ENCODE measurements at places on chromosomes 2 and 18.

DNA sequence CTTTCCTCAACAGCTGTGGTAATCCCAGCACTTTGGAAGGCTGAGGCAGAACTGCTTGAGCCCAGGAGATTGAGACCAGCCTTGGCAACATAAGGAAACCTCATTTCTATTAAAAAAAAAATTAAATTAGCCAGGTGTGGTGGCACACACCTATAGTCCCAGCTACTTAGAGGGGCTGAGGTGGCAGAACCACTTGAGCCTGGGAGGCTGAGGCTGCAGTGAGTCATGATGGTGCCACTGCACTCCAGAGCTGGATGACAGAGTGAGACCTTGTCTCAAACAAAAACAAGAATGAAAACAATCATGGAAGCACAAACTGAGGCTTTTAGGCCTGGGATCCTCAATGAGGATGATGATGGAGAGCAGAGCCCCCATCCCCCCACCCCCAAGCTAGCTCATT, 19.8 kb downstream of the GAREM1 start:
- DNase-seq, result no peak

GRCh38 chr2:220215785-220216184, 588.4 kb downstream of the SLC4A3 start:
- DNase-seq, result no peak

DNA sequence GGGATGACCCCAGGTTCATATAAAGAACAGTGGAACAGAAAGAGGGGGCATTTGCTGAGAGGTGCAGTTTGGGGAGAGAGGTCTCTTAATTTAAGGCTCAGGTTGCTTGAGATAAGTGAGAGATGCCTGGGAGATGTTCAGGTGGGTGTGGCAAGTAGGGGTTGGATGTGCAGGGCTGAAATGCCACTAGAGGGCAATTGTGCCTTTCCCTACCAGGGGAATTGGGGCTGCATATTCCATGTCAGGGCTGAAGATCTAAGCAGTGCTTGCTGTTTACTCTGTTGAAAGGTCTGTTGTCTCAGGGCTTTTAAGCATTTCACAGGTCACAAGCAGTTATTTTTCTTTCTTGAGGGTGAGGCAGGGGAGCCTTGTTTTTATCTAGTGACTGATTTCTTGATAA, 7.8 kb downstream of the CCDC85A start:
- no peak for DNase-seq

DNA sequence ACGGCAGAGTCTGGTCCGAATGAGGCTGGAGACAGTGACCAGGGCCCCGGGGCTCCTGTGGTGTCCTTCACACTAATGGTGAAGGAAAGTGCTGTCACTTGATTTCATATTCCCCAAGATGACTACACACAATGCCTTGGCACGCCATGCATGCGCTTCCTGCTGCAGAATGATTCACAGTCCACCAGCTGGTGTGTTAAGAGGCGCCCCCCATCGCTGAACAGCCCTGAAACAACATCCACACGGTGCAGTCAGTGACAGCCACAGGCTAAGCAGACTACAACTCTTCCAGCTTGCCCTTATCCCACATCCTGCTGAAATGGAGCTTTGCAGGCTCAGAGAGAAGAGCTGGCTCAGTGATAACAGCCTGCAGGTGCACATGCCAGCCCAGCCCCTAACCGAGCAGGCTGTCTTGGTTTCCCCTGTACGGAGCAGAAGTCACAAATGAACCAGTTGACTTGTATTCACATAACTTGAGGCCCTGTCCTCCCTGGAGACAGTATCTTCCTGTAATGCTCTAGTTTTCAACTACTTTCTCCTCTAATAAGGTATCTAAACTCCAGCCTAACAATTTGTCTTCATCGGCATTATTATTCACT, 24.3 kb upstream of the CDH20 start:
- DNase-seq, result no peak

GRCh38 chr2:150885774-150886386, 375.8 kb downstream of the RBM43 start:
- DNase-seq, result no peak

DNA sequence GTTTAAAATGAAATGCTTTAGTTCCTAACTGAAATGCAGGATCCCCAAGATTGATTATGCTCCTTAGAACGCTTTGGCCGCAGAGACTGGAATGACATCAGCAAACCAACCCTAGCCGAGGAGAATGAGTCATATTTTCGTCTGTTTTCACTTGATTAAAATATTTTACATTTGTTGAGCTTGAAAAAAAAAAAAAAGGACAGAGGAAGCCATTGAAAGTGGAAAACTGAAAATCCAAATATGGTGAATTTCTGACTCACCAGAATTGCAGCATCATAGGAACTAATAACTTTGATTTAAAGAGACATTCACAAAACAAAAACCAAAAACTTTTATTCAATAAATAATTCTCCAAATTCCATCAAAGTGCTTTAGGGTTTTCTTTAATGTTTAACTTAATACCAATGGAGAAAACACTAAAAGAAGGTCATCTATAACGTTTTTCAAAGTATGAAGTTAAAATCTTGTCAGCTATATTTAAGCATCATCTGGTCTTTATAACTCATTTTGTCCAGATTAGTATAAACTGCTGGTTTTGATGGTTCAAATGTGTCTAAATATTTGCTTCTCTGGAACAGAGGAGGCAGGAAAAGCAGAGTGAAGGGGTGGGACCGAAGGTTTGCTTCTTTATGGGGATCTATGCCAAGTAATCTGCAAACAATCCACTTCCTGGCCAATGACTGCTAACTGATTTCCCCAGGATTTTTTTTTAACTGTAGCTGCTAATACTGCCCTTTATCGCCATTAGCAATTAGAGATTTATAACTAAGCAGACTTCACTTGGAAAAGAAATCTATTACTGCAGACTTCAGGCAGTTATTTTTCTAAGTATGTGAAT, 30.9 kb upstream of the COL5A2 start:
- no peak for DNase-seq

DNA sequence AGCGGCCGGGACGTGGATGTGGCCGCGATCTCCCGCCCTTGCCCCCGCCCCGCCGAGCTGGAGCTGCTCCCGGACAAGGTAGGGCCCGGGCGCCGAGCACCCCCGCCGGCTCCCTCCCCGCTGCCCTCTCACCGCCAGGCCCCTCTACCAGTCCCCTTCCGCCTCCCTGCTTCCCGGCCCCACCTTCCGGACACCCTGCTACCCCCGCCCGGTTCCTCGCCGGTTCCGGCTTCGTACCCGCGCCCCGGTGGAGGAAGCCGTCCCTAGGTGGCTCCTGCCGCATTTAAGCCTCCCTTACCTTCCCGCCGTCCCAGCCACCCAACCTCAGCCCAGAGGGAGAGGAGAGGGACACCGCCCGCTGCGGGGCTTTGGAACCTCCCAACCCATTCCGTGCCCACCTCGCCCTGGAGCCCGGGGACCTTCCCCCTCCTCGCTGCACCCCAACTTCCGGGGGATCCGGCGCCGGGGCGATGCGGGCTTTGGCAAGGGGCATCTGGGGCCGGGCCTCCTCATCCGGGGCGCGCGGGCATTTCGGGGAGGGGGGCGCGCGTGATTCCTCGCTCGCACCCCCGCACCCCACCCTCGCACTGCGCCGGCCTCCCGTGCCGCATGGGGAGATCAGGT, 475 bp downstream of the B3GNT2 start:
- DNase-seq, result peak; percentile 50

DNA sequence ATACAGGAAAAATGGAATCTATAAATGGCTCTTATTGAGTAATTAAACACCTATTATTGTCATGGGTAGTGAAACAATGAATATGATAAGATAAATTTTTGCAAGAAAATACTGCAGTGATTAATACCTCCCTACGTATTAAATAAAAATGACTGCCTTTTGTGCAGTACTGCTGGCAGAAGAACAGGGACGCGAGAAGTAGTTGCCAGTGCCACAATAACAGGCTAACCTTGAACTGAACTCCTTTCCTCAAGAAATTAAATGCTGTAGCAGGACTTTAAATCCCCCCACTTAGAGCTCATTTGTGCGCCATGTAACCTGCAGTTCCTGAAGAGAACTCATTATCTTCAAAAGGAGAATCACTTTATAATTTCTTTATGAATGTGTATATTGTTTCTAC, 24.6 kb downstream of the FIGN start:
- no peak for DNase-seq

- DNase-seq, result no peak
Observed at GRCh38 chr2:159832858-159833257, 34.9 kb upstream of the CD302 start.

DNA sequence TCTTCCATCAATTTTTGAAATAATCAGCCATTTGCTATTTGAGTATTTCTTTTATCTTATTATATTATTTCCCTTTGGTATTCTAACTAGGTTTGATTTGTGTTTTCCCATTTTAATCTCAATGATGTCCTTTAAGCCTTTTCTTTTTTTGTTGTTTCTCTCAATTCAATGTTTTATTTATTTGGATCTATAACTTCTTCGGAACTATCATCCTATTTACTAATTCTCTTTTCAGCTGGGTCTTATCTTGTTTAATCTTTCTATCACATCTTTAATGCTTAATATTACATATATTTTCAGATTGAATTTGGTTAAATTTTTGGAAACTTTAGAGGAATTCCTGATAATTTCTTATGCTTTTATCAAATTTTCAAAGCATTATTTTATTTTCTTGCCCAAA, 448.3 kb downstream of the SOX11 start:
- DNase-seq, result no peak

GRCh38 chr2:123518367-123518766, 506.7 kb upstream of the CNTNAP5 start:
- DNase-seq, result no peak

DNA sequence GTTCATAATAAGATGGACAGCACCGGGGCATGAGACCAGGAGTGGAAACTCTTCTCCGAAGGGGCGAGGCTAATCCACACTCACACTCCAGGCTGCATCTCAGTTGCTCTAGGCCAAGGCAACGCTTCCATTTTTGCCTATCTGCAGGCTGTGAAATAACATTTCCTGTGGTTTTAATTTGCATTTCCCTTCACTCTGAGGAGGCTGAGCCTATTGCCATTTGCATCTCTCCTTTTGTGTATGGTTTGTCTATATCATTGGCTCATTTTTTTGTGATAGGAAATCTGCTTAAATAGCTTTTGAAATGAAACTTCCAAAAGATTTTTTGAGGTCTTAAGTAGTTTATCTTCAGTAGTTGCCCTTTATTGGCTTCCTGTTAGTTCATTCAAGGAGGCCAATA, 57.6 kb downstream of the TPGS2 start:
- no peak for DNase-seq

DNA sequence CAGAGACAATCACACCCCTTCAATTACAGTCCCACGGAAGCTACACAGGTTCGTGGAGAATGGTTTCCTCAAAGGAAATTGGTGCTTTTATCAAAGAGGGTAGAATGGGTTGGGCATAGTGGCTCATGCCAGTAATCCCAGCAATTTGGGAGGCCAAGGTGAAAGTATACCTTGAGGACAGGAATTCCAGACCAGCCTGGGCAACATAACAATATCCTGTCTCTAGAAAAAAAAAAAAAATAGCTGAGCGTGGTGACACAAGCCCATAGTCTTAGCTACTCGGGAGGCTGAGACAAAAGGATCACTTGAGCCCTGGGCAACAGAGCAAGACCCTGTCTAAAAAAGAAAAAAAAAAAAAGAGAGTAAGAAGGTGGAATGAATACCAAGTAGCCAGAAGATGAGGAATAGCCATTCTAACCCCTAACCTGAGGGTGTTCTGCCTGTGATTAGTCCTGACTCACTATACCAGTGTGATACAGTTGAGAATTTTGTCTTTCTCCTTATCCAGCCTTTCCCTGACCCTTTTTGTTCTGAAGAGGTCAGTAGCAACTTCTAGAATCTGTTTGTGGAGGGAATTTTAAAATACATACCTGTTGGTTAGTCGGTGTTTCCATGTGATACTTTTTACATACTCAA, 283.2 kb downstream of the MREG start:
- DNase-seq, result no peak

GRCh38 chr2:85972355-85972754, 83.6 kb upstream of the ST3GAL5 start:
- DNase-seq, result no peak

DNA sequence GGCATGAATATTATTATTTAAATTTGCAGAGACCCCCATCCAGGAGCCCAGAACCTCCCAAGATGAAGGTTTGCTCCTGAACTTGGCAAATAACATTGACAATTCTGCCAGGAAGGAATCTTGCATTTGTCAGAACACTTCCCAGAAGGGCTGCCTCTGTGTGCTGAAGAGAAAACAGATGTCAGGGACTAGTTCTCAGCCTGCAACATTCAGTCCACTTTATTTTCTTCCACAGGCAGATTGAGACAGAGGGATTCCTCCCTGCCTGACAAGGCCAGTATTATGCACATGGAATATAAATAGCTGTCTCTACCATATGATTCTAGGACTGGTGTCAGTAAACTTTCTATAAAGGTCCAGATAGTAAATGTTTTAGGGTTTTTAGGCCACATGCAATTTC, 171.5 kb upstream of the SIX2 start:
- no peak for DNase-seq

DNA sequence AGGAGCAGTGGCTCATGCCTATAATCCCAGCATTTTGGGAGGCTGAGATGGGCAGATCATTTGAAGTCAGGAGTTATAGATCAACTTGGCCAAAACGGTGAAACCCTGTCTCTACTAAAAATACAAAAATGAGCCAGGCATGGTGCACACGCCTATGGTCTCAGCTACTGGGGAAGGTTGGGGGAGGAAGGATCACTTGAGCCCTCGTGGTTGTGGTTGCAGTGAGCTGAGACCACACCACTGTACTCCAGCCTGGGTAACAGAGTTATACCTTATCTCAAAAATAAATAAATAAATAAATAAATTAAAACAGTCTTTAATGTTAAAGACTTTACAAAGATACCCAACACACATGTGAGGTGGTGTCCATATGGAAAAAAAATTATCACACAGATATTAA, 134.0 kb downstream of the C2orf74 start:
- no peak for DNase-seq

DNA sequence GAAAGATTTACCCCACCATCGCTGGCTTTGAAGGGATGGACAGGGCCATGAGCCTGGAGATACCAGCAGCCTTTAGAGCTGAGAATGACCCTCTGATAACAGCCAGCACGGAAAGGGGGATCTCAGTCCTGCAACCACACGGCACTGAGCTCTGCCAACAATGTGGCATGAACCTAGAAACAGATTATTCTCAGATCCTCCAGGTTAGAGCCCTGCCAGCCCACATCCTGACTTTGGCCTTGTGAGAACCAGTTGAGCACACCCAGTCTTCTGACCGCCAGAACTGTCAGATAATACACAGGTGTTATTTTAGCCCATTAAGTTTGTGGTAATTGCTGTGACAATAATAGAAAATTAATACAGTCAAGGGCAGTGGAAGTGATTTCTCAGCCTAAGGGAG, 9.4 kb upstream of the GNLY start:
- DNase-seq, result no peak

DNA sequence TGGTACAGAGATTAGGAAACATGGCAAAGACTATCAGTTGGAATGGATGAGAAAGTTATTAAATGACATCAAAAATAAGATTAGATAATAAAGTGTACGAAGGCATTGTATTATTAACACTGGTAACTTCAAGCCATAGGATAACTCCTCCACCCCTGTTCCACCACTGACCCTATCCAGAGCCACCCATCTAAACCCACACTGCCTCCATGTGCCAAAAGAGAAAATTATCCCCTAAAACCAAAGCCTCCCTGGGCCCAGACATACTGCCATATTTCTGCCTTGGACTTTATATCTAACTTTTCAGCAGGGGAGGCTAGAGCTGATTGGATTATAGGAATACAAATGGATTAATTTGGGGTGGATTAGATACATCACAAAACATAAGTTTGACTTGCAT, 443.7 kb downstream of the BCL11A start:
- no peak for DNase-seq

GRCh38 chr2:227472265-227473121, 537 bp downstream of the AGFG1 start:
- peak; percentile 67 for DNase-seq

GRCh38 chr18:46152808-46153617, 48.8 kb downstream of the HAUS1 start:
- DNase-seq, result no peak

GRCh38 chr2:134079373-134079772, 174.5 kb upstream of the MGAT5 start:
- DNase-seq, result peak; percentile 57
